Dermis microvascular lymphatic vessel endothelial cell (primary cell): ENCODE measurements at places on chromosomes 5 and 9. TPM values are rescaled to one million over a fixed set of nuclear protein-coding genes. Genes with fewer than 3 reads are reported as not detected.

GRCh38 chr5:146680846-146681584 lies 165.0 kb upstream of the GPR151 start:
- DNase-seq: no peak

DNA sequence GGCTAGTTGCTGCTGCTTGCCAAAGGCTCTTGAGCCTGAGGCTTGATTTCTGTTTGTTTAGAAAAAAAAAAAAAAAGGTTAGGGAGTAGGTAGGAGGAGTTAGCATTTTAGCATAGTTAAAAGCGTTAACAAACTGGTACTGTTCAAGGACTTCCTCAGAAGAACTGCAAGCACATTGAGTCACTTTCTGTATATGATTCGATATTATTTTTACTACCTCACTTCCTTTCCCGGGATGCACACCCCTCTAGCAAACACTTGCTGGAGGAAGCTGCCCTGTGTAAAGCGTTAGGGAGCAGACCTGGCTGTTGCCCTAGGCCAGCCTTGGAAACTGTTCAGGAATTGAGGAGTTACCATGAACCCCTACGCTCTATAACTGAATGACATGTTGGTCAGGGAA lies 15.7 kb upstream of the CEP120 start:
- DNase-seq: peak; percentile 41

GRCh38 chr9:98830554-98830953 lies 23.1 kb downstream of the GALNT12 start:
- DNase-seq: no peak

- no peak for DNase-seq
Measured at GRCh38 chr9:121926351-121926801, 166.7 kb downstream of the TTLL11 start.

KIF3A gene
- 3.9 and 4.4 TPM in 2 replicates for total RNA-seq

ESM1 gene
- 69.5 and 73.0 TPM in 2 replicates for total RNA-seq
